ENCODE measurements at places on chromosomes 5 and 9. TPM values are rescaled to one million over a fixed set of nuclear protein-coding genes. Genes with fewer than 3 reads are reported as not detected.

Gene ADAMTS2
- total RNA-seq: not detected

Gene CNTNAP3
- not detected for total RNA-seq

Gene GFRA3
- 0.17 TPM for total RNA-seq

Gene COL27A1
- total RNA-seq: 1.2 TPM

Gene GBA2
- 63.1 TPM for total RNA-seq

Gene AHRR
- total RNA-seq: 20.0 TPM

Gene WDR31
- 2.0 TPM for total RNA-seq

Gene IL33
- total RNA-seq: not detected

Gene SLC34A3
- total RNA-seq: not detected

Gene MYOZ3
- not detected for total RNA-seq

Gene TAF11L11
- total RNA-seq: not detected

Gene RETREG1
- 39.9 TPM for total RNA-seq

Gene TMC1
- 0.27 TPM for total RNA-seq

Gene NR2F1
- not detected for total RNA-seq

Gene NMUR2
- not detected for total RNA-seq

Gene TPRN
- total RNA-seq: 9.5 TPM

Gene LCP2
- 467 TPM for total RNA-seq

Gene ANKRD31
- total RNA-seq: 0.29 TPM

Gene NTNG2
- 10.1 TPM for total RNA-seq

Gene GRM6
- not detected for total RNA-seq

Gene ABLIM3
- total RNA-seq: not detected

Gene TMEM252
- total RNA-seq: not detected

Gene CARD9
- 1.6 TPM for total RNA-seq

Gene SHOC1
- total RNA-seq: not detected
